Renal cortex interstitium (tissue), 15 donors: ENCODE measurements at places on chromosomes 4 and X. TPM values are rescaled to one million over a fixed set of nuclear protein-coding genes. Genes with fewer than 3 reads are reported as not detected.
A peak's percentile ranks its signal among the peaks of the same experiment; 100 is the strongest.

GRCh38 chr4:77175201-77175611 is 18.2 kb downstream of the CCNG2 start:
- DNase-seq, result no peak

GRCh38 chr4:67787311-67787710 is 33.1 kb upstream of the GNRHR start:
- no peak for DNase-seq

DNA sequence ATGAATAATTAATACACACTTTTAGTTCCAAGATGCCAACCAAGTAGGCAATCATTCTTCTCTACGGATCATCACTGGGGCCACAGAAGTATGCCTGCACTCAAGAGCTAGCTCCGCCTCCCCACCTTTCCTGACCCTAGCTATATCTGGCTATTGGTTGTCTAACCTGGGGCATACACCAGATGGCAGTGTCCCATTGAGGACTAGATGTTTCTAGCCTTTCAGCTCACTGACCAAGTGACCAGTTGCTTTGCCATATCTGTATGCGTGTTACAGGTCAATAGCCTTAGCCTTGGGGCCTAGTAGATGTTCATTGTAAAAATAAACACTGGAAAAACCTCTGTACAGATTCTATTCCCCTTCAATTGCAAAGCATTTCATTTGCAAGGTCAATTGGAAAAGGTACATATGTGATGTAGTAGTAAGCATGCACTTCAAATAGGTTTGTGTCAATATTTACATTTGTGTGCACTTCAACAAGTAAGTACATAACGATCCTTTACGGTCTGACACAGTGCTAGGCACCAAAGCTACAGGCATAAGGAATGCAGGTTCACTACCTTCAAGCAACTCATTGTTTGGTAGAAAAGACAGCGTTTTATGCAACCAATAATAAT is 521.7 kb downstream of the PPARGC1A start:
- no peak for DNase-seq

DNA sequence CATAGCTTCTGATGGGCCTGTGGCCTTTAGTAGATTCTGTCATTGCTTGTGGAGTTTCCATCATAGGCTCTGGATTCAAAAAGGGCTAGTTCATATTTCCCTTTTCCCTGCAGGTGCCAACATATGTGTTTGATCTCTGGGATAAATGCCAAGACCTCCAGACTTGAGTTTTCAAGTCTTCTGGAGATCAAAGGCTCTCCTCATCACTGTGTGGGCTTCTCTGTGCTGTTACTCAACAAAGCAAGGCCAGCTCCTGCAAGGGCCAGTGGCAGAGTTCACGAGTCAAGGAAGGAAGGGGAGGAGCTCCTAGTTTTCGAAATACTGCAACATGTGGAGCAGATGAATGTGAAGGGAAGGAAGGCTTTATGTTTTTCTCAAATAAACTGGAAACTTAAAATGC is 62.7 kb upstream of the SCML1 start:
- no peak for DNase-seq

NPY2R gene
- polyA plus RNA-seq, result 0.49 TPM

DNA sequence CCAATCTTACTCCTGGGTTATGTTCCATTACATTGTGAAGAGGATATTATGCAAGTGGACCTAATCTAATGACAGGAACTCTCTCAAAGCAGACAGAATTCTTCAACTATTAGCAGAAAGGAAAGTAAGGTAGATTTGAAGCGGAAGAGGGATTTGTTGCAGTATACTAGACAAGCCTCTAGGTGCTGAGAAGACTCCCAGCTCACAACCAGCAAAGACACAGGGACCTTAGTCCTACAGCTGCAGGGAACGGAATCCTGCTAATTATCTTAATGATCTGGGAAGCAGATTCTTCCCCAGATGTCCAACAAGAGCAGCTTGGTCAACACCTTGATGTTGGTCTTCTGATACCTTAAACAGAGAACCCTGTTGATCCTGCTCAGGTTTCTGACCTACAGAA is 73.6 kb downstream of the STK32B start:
- DNase-seq, result no peak

HTR2C gene
- 0.72 TPM for polyA plus RNA-seq

- DNase-seq, result no peak
Observed at GRCh38 chrX:123884809-123885408, 25.1 kb downstream of the XIAP start.

DNA sequence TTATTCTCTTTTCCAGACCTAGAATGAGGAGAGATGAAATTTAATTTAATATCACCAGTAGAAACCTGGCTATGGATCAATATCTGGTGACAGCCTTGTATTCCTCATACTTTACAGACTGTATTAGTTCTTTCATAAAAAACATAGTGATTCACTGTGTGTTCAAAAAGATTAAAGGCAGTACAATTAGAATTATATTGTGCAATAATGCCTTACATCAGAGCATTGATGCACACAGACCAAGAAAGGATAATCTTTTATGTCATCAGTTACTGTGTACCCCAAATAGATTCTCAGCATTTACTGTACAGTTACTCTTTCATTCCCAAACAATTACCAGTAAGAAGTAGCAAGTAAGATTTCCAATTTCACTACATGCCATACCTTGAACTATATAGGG is 260.5 kb upstream of the ANXA10 start:
- DNase-seq, result no peak

SYAP1 gene
- polyA plus RNA-seq, result 29.2 TPM

GRCh38 chrX:10110984-10111363 is 45.8 kb upstream of the CLCN4 start:
- no peak for DNase-seq

DNA sequence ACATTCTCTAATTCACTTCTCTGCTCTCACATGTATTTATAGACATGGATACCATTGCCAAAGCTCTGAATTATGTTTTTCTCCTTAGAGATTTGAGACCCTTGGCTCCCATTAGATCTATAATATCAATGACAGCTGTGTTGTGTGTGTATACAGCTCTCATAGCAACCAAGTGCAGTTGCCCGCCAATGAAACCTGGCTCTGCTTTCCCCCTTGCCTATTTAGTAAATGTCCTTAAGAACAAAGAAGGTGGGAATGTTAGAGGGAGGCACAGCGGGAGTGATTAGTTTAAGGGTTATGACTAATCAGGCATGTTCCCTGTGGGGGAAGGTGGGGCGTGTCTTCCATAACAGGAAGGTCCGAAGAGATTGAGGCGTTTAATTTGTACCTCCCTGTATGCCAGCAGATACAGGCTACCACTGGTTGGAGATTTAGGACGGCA is 100.5 kb upstream of the TBC1D9 start:
- DNase-seq, result no peak

DNA sequence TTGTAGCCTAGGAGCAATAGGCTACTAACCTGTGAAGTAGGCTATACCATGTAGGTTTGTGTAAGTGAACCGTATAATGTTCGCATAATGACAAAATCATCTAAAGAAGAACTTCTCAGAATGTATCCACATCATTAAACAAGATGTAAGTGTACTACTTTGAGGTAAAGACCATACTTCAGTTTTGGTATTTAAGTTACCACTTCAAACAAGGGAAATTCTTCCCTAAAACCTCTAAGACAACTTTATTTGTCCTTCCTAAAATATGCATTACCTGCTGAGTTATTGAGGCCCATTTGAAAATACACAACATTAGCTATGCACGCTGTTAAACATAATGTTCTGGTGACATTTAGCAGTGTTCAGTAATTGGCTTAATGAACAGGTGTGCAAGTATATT is 182.7 kb downstream of the RPA4 start:
- no peak for DNase-seq

DNA sequence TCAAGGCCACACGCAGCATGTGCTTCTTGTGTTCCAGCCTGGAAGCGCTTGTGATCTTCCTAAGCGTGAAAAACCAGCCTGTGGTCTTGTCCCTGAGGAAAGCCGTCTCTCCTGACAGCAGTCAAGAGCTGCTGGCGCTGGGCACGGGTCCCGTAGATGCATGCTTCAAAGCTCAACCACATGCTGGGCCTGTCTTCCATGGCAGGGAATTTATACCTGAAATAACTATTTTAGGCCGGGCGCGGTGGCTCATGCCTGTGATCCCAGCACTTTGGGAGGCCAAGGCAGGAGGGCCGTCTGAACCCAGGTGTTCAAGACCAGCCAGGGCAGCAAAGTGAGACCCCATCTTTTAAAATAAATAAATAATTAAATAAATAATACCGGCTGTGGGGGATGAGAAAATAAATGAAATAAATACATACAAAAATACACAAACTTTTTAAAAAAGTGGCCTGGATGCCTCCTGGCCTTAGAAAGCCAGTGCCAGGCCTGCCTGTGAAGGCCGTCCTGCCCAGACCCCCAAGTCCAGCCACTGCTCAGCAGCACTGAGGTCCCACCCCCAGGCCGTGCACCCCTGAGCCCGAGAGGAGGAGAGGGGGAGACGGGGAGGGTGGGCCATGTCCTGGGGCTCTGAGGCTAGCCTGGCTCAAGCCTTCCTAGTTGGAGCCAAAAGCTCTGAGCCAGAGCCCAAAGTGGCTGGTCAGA is 10.4 kb downstream of the LRPAP1 start:
- DNase-seq, result no peak

DNA sequence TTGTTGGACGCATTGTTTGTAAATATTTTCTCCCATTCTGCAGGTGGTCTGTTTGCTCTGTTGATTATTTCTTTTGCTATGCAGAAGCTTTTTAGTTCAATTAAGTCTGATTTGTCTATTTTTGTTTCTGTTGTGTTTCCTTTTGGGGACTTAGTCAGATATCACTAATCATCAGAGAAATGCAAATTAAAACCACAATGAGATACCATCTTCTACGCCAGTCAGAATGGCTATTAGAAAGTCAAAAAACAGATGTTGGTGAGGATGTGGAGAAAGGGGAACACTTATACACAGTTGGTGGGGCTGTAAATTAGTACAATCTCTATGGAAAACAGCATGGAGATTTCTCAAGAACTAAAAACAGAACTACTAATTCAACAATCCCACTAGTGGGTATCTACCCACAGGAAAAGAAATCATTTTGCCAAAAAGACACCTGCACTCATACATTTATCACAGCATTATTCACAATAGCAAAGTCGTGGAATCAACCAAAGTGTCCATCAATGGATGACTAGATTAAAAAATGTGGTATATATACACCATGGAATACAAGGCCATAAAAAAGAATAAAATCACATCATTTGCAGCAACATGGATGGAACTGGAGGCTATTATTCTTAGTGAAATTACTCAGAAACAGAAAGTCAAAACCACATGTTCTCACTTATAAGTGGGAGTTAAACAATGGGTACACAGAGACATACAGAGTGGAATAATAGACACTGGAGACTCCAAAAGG is 8.1 kb downstream of the COQ2 start:
- no peak for DNase-seq

DNA sequence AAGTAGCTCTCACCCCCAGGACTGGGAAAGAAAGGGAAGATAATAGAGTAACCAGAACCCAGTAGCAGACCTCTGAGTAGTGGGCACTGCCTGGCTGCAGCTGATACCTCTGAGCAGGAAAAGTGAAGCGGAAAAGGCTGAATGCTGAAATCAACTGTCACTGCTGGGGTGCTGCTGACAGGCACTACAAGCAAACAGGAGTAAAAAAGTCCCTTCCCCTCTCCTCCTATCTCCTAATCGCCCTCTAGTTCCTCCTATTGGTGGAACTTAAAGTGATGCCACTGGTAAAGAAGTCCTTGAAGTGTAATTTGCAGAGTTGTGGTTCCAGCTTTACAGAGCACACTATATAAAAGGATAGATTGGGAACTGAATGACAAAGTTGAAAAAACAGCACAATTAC is 32.8 kb upstream of the GLRB start:
- no peak for DNase-seq

DNA sequence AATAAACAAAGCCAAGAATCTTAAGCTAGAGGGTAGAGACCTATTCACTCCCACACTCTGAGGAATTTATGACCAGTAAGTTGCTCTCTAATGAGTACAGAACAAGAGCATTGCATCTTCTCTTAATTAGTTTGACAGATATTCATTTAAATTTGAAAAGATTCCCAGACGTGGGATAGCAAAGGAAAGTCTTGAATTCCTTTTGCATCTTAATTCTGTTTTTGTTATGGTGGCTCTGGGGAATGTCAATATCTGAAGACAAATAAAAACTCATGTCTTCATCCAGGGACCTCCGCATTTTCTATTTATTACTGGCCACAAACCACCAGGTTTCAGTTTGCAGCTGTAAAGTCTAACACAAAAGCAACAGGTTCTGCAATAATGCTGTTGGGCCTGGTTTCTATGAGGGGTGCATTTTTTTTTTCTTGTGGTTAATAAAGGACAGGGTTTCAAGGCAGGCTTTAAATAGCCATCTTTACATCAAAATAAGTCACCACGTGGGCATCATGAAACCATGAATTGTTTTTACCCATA is 172.3 kb downstream of the SHROOM3 start:
- no peak for DNase-seq

- no peak for DNase-seq
Observed at GRCh38 chr4:151430740-151431457, 21.9 kb downstream of the FHIP1A start.

TEX13D gene
- not detected for polyA plus RNA-seq

- no peak for DNase-seq
Observed at GRCh38 chr4:7697343-7697742, 242.3 kb downstream of the AFAP1 start.

IQSEC2 gene
- polyA plus RNA-seq, result 21.1 TPM

PRPS2 gene
- 105 TPM for polyA plus RNA-seq

GRCh38 chrX:32185160-32185559 is 1026.2 kb downstream of the DMD start:
- no peak for DNase-seq

FGFBP2 gene
- not detected for polyA plus RNA-seq

KLHL8 gene
- 18.5 TPM for polyA plus RNA-seq

CT55 gene
- polyA plus RNA-seq, result 0.20 TPM

DNA sequence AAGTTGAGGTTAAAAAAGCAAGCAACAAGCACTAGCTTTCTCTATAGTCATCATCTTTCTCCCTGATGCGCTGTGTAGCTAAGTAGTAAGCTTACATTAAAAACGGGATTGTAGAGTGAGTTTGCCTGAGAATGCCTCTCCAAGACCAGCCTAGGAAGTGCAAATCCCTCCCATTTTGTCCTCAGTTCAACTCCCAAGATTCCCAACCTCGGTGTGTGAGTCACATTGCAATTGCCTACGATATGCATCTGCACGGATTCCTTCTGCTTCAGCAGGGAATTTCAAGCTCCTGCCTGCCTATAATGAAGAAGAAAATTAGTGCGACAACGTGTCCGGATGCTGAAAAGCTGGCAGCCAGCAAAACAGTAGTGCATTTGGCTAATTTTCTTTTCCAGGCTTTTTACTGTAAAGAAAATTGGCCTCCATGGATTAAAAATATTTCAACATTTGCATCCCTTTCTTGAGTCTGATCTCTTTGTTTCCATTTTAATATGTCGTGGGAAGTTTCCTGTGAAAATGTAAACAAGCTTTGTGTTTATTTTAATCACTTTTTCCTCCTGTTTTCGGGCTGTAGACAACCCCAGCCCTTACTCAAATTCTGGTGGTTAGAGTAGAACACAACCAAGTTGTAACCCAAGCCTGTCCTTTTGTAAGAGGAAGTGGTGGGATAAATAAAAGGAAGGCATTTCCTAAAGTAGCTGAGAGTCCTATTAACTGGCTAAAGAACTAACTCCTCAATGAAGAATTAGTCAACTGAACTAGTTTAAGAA is 58.4 kb upstream of the TET2 start:
- peak; percentile 20 for DNase-seq

GRCh38 chrX:24479924-24480323 is 14.8 kb downstream of the PDK3 start:
- DNase-seq, result no peak

SERPINA7 gene
- 0.28 TPM for polyA plus RNA-seq

GRCh38 chrX:20001588-20001987 is 10.7 kb upstream of the BCLAF3 start:
- no peak for DNase-seq

GRCh38 chrX:100409610-100410590 is at the start of gene PCDH19:
Gene PCDH19, minus strand, starts transcription at chrX:100410273. Its CDS starts 1,676 bp downstream, at chrX:100408597.
- DNase-seq, result peak; percentile 48
